ENCODE measurements at places on chromosomes 7 and 10. TPM values are rescaled to one million over a fixed set of nuclear protein-coding genes. Genes with fewer than 3 reads are reported as not detected.

DNA sequence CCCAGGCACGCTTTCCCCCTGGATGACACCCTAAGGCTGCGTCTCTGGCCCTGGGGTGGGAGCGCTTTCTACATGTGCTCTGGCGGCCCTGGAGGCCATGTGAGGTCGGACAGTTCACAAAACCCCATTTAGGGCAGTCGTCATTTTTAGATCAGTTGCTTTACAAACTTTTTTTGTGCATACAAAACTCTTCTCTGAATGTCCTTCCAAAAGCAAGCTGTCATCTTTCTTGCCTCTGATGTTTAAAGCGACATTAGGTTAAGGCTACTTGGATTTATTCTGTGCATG, 5.9 kb downstream of the MAFK start:
- DNase-seq, result no peak

- DNase-seq, result no peak
Observed at GRCh38 chr10:92997620-92998019, 63.0 kb upstream of the CYP26C1 start.

DNA sequence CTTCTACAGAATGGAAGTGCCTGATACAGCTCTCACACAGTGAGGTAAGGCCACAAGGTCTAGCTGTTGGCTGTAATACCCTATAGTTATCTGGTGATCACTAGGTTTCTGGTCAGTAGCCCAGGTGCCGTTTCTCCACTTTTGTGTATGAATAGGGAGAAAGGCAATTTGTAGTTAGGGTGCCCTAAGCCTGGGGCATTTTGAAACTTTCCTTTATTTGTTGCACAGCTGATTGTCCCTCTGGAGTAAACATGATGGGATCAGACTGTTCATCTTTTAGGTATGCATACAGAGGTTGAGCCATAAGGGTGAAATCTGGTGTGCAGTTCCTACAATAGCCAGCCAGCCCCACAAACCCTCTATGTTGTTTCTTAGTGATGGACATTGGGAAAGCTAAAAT, 112.4 kb downstream of the ANKRD26 start:
- DNase-seq, result no peak

DNA sequence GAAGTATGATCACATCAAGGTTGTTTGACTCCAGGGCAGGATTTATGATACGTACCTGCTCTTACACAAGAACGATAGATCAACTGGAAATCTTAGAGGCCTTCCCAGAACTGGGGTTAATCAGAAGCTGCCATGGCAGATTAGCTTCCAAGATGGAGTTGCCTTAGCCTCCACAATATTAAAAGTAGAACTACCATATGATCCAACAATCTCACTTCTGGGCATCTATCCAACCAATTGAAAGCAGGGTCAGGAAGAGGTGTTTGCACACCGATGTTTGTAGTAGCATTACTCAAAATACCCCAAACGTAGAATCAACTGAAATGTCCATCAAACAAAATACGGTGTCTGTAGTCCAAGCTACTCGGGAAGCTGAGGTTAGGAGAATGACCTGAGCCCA, 6.6 kb downstream of the PILRB start:
- DNase-seq, result no peak

DNA sequence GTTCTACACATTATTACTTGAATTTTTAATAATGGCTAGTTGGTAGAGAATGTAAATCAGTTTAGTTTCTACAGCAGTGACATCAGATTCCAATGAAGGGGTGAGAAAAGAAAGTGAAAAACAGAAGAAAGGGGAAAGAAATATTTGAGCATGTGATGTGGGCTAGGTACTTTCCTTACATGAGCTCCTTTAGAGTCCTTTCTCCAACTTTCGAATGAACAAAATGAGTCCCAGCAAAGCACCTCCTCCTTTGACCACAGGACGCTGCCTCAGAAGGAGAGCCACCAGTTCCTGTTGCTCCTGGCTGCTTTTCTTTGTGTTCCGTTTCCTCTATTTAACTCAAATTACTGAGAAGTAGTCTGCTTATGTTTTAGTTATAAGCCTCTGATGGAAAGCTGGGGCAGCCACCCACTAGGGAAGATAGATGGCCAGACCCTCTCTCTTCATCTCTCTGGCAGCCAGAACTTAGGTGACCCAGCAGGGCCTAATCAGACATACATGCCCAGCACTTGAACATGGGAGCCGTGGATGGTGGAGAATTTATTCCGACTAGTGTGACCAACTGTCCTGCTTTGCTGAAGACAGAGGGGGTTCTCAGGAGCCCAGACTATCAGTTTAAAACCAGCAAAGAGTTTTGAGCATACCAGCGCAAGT, 82.4 kb upstream of the NME8 start:
- DNase-seq, result no peak

DNA sequence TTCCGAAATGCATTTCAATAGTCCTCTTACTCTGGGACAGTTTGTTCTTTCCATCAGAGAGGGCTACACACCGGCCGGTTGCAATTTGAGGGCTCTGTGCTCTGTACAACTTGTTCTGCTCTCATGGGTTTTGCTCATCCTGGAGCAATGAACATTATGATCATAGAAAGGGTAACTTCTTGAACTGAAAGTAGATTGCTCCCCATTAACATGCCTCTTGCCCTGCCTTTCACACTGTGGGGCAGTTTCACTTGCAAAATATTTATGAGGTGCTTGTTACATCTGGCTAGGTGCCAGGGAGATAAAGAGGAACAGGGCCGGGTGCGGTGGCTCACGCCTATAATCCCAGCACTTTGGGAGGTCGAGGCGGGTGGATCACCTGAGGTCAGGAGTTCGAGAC, 97.3 kb upstream of the MPP7 start:
- DNase-seq, result no peak

DNA sequence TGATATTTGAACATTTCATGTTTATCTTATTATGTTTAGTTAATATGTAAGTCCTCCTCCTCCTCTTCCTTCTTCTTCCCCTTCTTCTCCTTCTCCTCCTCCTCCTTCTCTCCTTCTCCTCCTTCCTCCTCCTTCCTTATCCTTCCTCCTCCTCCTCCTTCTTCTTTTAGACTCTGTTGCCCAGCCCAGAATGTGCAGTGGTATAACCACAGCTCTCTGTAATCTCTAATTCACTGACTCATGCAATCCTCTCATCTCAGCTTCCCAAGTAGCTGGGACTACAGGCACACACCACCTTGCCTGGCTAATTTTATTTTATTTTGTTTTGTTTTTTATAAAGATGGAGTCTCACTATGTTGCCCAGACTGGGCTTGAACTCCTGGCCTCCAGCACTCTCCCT, 83.4 kb upstream of the ODAD2 start:
- no peak for DNase-seq

- DNase-seq, result no peak
Observed at GRCh38 chr7:12296051-12296570, 85.0 kb downstream of the TMEM106B start.

- no peak for DNase-seq
Observed at GRCh38 chr10:48574322-48574796, 30.5 kb downstream of the ARHGAP22 start.

GRCh38 chr10:63467841-63468240, 2.1 kb upstream of the JMJD1C start:
- no peak for DNase-seq

DNA sequence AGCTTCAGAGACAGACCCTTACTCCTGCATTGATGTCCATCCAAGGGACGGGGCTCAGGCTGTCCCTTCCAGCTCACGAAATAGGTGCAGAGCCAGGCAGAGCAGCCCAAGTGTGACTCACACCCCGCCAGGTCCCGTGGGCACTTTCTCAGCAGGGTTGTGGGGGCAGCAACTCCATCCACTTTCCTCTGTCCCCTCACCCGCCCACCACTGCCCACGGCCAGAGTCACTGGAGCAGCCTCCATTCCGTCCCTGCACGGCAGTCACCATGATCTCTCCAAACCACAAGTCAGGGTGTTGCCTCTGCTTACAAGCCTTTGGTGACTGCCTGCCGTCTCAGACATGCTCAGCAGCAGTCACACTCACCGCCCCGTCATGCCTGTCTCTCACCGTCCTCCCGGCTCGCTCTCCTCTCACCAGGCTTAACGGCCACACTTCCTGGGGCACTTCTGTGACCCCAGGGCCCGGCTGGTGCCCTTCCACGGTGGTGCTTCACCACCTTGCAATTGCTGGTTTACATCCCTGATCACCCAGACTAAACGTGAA, 39.3 kb downstream of the CALML3 start:
- DNase-seq, result no peak

Gene NPSR1
- polyA plus RNA-seq, result not detected

Gene NKX1-2
- polyA plus RNA-seq, result not detected

Gene PDZD7
- polyA plus RNA-seq, result 0.89 TPM

All from pancreas (tissue), 10 donors.